ENCODE measurements at places on chromosomes 3 and 15.
A peak's percentile ranks its signal among the peaks of the same experiment; 100 is the strongest.

GRCh38 chr3:50128001-50128400 lies 27.1 kb upstream of the SEMA3F start:
- no peak for DNase-seq

- no peak for DNase-seq
Measured at GRCh38 chr3:8536096-8537056, 34.8 kb downstream of the LMCD1 start.

GRCh38 chr3:46673151-46674030 lies 20.1 kb downstream of the ALS2CL start:
- DNase-seq, result no peak

DNA sequence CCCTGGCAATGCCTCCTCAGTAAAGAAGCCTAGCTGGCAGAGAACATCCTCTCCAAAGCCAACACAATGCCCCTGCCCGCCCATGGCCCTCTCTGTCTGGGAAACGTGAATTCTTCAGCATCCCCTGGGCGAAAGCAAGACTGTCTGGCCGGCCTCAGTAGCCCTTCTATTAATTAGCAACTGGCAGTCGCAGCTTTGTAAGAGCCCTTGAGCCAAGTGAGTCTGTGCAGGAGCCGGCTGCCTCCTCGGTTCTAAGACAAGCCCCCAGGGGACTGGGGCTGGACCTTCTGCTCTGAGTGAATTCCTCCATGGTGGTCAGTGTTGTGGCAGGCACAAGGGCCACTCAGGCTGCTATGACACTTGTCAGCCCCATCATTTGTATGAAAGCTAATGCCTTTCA lies 7.4 kb downstream of the HCN4 start:
- DNase-seq, result no peak

DNA sequence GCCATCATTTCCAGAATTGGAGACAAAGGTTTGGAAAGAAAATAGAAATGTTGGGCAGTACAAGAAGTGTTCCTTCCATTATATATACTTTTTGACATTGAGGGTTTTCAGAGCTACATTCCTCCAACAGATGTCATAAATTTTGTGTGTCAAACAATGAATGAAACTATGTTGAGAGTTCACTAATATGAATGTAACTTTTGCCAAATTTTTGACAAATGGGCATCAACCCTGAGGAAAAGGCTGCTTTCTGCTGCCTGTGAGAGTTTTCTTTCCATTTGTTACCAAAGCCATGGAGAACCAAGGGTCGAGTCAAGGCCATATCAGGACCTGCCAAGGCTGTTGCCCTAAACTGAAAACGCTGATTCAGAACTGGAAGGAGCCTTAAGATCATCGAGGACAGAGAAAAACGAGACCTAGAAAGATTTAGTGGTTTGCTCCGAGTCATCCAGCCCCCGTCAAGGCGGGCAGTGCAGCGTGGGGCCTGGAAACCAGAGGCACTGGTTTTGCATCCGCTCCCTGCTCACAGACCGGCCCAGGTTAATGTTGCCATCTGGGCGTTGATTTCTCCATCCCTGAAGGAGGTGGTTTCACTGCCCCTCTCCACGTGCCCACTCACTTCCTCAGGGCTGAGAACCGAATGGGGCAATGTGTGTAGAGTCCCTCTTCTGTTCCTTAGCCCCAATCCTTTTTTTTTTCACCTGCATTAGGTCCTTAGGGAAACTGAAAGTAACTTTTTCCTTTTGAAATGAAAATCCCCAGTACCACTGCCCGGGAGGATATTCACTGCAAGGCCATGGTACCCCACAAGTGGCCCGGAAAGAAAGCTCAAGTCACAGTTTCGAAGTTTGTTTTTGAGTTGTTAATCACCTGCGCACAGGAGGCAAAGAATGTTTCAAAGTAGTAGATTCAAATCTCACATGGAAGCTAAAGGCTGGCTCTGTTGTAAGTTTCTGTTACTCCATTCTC lies 32.8 kb downstream of the TPM1 start:
- DNase-seq, result no peak

DNA sequence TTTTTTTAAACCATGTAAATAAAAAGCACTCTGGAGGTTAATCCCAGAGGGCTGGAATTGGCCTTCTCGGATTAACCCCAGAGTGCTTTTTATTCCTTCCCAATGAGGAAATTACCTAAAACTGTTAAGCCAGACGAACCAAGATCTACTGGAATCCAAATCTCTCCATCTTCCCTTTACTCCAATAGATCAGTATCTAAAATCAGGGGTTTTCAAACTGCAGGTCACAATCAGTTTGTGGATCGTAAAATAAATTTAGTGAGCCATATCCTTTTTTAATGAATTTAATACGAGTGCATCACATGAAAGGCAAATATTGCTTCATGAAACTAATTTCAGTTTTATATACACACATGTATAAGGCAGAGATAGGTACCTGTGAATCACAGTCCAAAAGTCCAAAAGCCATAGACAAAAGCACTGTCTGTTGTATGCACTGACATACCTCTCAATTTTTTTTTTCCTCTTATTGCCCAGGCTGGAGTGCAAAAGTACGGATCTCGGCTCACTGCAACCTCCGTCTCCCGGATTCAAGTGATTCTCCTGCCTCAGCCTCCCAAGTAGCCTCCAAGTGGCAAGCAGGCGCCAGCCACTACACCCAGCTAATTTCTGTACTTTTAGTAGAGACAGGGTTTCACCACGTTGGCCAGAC lies 61.3 kb downstream of the TBL1XR1 start:
- DNase-seq, result no peak

GRCh38 chr3:124887177-124887931 lies at the start of gene ITGB5:
ITGB5 (minus strand) TSS chr3:124887365; CDS start chr3:124887000, 365 bp downstream.
- DNase-seq, result peak; percentile 38

GRCh38 chr3:38022896-38023709 lies 6.3 kb downstream of the PLCD1 start:
- DNase-seq, result no peak

DNA sequence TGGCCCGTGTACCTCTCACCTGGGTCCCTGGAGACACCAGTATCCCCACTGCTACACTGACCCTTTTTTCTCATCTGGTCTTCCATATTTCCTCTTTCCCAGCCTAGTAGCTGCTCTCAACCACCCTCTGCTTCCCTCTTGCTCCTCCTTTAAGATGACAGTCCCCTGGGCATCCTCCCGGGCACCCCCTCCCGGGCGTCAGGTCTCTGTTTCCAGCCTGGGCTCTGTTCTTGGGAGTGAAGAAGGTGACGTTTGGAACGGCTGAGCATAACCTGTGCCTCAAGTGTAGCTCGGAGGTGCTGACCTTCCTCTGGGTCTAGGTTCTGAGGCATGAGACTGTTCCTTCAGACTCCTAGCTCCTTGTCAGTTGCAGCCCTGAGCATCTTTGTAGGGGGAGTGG lies 101.2 kb downstream of the VGLL4 start:
- DNase-seq, result no peak

- no peak for DNase-seq
Measured at GRCh38 chr15:81029414-81030300, 28.9 kb downstream of the TLNRD1 start.

GRCh38 chr15:82532991-82533481 lies 7.2 kb downstream of the RPS17 start:
- DNase-seq, result no peak

- no peak for DNase-seq
Measured at GRCh38 chr3:69724722-69725435, 14.4 kb upstream of the MITF start.

GRCh38 chr3:66236281-66236680 lies 15.5 kb downstream of the SLC25A26 start:
- DNase-seq, result no peak

- DNase-seq, result no peak
Measured at GRCh38 chr15:81183439-81183775, 13.3 kb upstream of the IL16 start.

DNA sequence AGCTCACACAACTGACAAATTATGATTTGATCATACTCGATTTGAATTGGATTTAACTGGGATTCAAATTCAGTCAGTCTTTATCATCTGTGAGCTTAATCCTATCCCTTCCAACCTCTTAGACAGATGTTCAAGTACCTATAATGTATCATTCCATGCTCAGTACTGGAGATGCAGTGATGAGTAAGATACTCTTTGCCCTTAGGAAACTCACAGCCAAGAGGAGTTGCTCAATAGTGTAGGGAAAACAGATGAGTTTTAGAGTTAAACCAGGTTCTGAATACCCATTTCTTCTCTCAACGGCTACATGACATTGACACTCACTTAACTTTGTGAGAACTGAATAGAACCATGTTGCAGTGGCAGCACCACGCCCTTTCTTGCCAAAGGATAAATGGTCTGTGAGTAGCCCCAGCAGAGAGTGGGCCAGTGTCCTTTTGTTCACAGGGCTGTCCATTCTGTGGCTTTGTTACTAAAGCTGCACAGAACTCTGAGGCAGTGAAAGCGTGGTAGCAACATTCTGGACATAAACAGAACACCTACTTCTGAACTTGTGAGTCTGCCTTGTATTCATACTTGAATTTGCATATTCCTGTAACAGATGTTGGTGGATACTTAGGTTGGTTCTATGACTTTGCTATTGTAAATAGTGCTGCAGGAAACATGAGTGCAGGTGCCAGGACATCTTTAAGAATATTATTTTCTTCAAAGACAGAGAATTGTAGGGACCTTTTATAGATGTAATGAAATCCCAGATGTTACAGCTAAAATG lies 91.6 kb downstream of the RASA2 start:
- DNase-seq, result no peak

- DNase-seq, result no peak
Measured at GRCh38 chr3:177068967-177069366, 128.3 kb downstream of the TBL1XR1 start.

GRCh38 chr3:45139372-45140140 lies 6.6 kb downstream of the CDCP1 start:
- DNase-seq, result no peak

DNA sequence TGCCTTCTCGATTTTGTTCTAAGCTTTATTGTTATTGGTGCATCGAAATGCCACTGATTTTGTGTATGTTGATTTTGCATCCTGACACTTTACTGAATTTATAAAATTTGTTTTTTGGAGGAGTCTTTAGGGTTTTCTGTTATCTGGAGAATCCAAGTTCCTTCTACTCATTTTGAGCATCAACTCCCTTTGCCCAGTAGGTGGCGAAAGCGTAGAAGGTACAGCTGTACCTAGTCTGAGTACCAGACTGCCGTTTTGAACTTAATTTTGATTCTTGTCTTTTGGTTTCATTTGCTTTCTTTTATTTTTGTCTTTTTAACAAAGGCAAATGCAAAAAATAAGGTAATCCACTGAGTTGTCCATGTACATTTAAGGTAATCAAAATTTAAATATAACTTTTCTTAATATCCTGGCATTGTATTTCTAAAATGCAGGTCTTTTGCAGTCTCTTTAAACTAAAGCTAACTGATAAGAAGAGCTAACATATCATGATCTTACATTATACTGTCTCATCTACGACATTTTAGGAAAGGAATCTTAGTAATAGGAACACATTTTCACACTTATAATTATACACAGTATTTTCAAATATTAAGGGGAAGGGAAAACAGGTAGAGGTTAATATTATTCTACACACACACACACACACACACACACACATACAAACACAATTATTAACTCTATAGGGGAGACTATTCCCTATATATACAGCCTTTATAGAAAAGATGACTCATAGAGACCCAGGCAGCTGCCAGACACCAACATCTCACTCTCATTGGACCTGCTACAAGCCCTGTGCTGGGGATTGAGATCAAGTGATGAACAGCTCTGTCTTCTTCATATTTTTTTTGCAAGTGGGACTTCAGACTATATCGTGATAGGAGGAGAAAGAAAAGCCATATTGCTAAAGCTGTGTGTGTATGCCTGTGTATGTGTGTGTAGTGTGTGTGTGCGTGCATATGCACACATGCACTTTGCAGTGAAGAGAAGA lies 71.8 kb downstream of the SYNPR start:
- DNase-seq, result no peak

DNA sequence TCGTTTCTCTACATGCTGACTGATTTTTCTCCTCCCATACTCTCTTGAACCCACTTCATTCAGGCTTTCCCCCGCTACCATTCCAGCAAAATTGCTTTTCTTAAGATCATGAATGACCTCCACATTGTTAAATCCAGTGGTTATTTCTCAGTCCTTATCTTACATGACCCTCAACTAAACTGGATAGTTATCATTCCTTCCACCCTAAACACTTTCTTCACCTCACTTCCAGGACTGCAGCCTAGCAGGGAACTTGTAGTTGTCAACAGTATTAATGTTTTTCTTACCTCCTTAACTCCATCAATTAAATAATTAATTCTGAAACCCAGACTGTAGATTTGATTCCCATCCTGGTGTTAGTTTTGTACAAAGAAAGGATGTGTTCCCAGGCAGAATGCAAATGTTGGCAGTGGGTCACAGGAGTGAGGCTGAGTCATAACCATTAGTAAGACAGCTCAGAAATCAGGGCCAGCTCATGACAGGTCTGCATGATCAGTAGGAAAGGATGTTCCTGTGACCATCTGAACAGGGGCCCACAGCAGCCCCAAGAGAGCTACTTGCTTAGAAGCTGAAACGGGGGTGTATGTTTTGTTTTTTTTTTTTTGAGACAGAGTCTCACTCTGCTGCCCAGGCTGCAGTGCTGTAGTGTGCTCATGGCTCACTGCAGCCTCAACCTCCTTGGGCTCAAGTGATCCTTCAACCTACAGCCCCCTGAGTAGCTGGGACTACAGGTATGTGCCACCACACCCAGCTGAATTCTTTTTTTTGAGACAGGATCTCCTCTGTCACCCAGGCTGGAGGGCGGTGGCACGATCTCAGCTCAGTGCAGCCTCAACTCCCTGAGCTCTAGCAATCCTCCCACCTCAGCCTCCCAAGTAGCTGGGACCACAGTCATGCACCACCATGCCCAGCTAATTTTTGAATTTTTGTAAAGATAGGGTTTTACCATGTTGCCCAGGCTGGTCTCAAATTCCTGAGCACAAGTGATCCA lies 9.1 kb downstream of the BCL2L10 start:
- no peak for DNase-seq

- DNase-seq, result no peak
Measured at GRCh38 chr3:148528024-148528423, 169.7 kb upstream of the AGTR1 start.

DNA sequence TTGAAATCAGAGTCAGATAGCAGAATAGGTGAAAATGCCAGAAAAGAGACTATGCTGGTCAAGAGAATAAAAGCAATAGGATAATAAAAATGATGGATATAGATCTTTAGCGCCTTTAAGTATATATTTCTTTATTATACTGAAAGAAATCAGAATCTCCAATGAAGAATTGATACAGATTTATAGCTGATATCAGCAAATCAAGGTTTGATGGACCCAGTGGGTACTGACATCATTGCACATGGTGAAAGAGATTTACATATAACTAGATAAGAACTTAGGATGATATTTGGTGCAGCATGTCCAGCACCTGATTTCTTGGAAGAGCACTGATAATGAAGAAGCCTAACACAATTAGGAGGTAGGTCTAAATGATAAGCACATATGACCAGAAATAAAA lies 18.2 kb downstream of the CADM2 start:
- DNase-seq, result no peak

DNA sequence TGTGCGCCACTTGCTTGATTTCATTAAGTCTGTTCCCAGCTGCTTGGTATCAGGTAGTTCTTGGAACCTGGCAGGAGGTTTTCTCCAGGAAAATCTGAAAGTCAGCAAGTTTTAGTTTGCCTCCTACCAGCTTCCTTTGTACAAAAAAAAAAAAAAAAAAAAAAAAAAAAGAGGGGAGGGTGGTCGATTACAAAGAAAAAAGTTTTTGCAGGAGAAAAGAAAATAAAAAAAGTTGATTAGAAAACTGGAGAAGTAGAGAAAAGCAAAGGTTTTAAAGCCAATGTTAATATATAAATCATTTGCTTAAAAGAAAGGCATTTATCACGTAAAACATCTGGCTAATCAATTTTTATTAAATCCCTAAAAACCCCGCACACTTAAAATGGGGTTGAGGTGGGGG lies 5.9 kb downstream of the EPHA3 start:
- DNase-seq, result no peak

- DNase-seq, result no peak
Measured at GRCh38 chr15:77759896-77760592, 127.3 kb upstream of the LINGO1 start.
